HFFc6 (cell line): ENCODE measurements at places on chromosomes 7 and 10. TPM values are rescaled to one million over a fixed set of nuclear protein-coding genes. Genes with fewer than 3 reads are reported as not detected.

GRCh38 chr10:3067118-3067858 lies at the start of gene PFKP:
TSS of gene PFKP (plus strand) at chr10:3067548. CDS start at chr10:3067596, 48 bp downstream.
- H3K4me3 ChIP-seq, result peak within 1 kb of the TSS; percentile 91
- peaks cover 33% of the 10 kb centered on the region for H3K4me1 ChIP-seq
- H3K27ac ChIP-seq, result peak within 1 kb of the TSS; percentile 77
- no peak for DNase-seq
- H3K36me3 ChIP-seq, result peaks cover 22% of the 10 kb centered on the region

DNA sequence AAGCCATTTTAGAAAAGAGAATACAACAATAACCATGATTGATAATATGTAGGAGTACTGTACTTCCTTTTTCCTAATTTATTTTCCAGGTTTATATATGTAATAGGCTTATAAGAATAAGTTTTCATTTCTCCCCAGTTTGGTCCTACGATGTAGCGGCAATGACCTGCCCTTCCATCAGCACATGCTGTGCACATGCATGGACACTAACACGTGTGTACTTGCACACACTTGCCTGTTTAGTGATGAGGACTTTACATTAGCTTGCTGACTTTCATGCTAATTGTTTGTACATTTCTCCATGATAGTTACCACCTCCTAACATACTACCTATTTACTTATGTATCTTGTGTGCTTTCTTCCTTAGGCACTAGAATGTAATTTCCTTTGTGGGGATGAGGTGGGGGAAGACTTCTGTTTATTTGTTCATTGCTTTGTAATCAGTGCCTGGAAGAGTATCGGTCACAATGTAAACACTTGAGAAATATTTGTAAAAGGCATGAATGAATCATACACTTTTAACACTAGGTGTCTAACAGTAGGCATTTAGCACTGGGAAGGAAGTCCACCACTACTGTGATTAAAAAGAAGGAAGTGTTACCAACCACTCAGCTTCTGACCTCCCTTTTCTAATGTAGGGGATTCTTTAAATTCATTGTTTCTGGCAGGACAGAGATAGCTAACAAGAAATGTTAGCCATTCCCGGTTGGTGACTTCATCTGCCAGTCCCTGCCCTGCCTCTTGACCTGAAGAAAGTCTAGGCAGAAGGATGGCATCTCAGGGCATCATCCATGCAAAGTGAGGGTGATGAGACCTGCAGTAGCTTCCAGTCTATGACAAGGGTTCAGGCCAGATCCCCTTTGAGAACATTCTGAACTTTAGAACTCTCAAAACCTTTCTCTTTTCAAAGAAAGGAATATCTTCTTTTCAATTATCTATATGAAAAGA lies 120.2 kb upstream of the RAB18 start:
- peaks cover 16% of the 10 kb centered on the region for H3K27me3 ChIP-seq
- no peak overlapping the region for H3K4me3 ChIP-seq
- peaks cover 7% of the 10 kb centered on the region for H3K4me1 ChIP-seq
- H3K36me3 ChIP-seq, result no peaks in the 10 kb centered on the region

Gene SAP25
- total RNA-seq, result 0.69 to 0.87 TPM (median 0.82 TPM) in 3 replicates

Gene VTI1A
- 20.2 to 24.8 TPM (median 24.4 TPM) in 3 replicates for total RNA-seq

Gene LIPK
- not detected in 3 replicates for total RNA-seq
